Type B pancreatic cell (in vitro differentiated cells): ENCODE measurements at places on chromosomes 6 and 20. TPM values are rescaled to one million over a fixed set of nuclear protein-coding genes. Genes with fewer than 3 reads are reported as not detected.

DNA sequence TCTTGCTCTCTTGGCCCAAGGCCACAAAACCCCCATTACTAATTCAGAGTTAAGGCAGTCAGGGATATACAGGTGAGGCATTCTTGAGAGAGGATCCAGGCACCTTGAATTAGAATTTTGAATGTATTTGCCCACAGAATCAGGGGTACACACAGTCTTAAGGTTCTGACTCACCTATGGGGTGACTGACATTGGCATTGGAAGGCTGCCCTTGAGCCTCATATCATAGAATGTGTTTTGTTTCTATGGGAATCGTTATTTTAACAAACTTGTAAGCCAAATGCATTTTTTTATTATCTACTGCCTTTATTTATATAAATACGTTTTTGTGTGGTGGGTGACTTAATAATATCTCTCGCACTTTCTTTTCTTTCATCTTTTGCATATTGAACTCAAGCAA, 218.6 kb upstream of the CITED2 start:
- DNase-seq, result no peak

DNA sequence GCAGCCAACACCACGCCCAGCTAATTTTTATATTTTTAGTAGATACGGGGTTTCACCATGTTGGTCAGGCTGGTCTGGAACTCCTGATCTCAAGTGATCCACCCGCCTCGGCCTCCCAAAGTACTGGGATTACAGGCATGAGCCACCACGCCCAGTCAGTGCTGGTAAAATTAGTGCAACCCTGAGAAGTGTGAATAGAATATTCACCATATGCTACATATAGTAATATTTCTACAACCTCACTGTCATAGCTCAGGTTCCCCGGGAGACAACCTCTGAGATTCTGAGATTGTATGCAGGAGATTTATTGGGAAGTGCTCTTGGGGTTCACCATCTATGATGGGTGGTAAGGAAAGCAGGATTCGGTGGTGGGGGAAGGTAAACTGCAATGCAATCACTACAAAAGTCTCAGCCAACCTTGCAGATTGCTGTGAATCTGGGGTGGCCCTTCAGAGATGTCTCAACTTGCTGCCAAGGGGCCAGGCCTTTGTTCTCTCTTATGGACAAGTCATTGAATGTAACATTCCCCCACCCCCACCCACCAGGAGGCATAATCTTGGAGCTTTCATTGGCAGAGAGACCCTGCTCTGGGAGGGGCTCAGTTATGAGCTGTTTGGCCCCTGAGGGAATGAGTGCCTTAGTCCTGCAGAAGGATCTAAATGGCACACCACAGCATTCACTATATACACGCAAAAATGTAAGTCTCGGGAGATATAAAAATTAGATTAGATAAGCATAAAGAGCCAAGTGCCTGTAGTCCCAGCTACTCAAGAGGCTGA, 34.0 kb upstream of the SEC63 start:
- no peak for DNase-seq

- no peak for DNase-seq
Observed at GRCh38 chr6:82681119-82681714, 317.6 kb downstream of the TPBG start.

GRCh38 chr6:89974834-89975233, 80.6 kb downstream of the GJA10 start:
- no peak for DNase-seq

- DNase-seq, result no peak
Observed at GRCh38 chr6:18161431-18161830, 6.2 kb downstream of the KDM1B start.

- no peak for DNase-seq
Observed at GRCh38 chr6:46612645-46613044, 40.0 kb downstream of the CYP39A1 start.

DNA sequence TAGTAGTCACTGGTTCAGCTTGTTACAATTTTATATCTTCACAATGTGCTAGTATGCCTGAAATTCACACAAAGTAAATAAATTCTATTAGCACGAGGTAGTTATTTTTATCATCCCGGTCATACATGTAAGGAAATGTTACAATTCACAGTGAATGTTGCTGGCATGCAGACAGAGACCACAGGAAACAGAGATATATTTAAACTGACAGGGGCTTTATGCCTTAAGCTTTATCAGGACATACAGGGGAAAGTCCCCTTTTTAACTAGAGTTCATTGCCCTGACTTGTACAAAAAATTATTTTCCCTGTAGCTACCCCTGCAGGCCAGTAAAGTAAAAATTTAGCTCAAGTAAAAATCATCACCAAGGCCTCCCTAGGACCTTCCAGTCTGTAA, 712.0 kb upstream of the NRSN1 start:
- DNase-seq, result no peak

GRCh38 chr6:40854592-40854991, 184.4 kb downstream of the UNC5CL start:
- no peak for DNase-seq

DNA sequence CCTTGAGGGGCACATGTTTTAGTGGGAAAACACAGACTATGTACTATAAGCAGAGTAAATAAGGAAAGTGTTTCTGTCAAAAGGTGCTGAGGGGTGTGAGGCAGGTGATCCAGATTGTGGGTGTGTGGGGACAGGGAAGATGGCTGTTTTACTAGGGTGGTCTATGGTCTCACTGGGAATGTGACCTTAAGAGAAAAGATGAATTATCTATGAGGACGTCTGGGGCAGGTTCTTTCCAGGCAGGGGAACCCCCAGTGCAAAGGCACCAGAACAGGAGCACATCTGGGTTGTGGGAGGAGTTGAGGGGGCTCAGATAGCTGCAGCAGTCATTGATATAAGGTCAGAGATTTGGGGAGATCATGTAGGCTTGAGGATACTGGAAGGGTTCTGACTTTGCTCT, 18.2 kb upstream of the POLR1H start:
- DNase-seq, result no peak

- DNase-seq, result no peak
Observed at GRCh38 chr20:41329435-41330342, 10.9 kb upstream of the LPIN3 start.

- DNase-seq, result peak; percentile 78
Observed at GRCh38 chr20:21808863-21809664, 103.6 kb downstream of the PAX1 start.

DNA sequence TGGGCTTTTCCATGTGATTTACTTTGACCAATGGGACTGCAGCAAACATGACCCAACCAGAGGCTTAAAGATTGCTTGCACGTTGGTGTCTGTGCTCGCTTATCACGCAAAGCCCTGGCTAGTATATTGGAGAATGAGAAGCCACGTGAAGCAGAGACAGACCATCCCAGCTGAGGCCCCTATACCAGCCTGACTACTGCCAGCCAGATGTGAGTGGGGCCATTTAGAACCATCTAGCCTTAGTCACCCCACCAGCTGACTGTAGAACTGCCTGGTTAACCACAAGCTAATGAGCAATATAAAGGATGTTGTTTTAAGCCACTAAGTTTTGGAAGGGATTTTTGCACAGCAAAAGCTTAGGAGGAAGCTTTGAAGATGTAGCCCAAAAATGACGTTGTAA, 74.5 kb downstream of the MACROD2 start:
- no peak for DNase-seq

- DNase-seq, result no peak
Observed at GRCh38 chr20:50332491-50332980, 141.9 kb downstream of the CEBPB start.

DNA sequence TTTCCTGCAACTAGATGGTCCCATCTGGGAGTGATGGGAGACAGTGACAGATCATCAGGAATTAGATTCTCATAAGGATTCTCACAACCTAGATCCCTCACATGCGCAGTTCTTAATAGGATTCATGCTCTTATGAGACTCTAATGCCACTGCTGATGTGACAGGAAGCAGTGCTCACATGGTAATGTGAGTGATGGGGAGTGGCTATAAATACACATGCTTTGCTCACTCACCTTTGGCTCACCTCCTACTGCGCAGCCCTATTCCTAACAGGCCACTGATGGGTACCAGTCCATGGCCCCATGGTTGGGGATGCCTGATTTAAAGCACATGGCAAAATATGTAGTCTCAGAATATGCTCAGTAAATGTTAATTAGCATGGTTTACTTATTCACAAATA, 80.6 kb upstream of the MBOAT1 start:
- DNase-seq, result no peak

GRCh38 chr6:133814797-133815196, 74.1 kb upstream of the TCF21 start:
- no peak for DNase-seq

DNA sequence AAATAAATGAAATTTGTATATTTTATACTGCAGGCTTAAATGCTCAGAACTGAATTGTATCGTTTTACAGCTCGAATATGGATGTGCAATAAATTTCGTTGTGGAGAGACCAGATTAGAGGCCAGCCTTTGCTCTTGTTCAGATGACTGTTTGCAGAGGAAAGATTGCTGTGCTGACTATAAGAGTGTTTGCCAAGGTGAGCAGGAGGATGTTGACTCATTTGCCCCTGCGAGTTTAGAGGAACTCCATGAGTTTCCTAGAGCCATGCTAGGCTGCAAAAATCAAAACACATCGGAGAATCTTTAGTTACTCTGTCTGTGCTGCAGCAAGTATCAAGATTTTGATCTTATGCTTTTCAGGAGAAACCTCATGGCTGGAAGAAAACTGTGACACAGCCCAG, 15.4 kb downstream of the ENPP3 start:
- DNase-seq, result no peak

DNA sequence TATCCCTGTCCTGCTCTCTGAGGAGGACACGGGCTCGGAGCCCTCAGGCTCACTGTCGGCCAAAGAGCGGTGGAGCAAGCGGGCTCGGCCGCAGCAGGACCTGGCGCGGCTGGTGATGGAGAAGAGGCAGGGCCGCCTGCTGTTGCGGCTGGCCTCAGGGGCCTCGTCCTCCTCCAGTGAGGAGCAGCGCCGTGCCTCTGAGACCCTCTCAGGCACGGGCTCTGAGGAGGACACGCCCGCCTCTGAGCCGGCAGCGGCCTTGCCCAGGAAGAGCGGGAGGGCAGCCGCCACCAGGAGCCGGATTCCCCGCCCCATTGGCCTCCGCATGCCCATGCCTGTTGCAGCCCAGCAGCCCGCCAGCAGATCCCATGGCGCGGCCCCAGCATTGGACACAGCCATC, 14.2 kb upstream of the SLC22A7 start:
- no peak for DNase-seq

DNA sequence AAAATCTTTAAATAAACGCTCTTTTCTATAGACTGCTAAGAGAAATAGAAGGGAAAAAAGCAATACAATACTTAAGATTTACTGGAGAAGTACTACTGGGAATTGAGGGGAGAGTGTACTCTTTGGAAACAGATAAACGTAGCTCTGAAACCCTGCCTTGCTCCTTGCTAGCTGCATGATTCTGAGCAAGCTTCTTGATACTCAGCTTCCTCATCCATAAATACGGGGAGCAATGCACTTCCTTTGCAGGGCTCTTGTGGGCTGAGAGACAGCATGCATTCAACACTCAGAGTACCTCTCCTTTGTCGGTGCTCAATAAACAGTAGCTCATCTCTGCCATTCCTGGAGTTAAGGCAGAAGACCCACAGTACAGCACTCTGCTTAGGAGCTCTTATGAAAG, 159.7 kb downstream of the BTBD9 start:
- no peak for DNase-seq

DNA sequence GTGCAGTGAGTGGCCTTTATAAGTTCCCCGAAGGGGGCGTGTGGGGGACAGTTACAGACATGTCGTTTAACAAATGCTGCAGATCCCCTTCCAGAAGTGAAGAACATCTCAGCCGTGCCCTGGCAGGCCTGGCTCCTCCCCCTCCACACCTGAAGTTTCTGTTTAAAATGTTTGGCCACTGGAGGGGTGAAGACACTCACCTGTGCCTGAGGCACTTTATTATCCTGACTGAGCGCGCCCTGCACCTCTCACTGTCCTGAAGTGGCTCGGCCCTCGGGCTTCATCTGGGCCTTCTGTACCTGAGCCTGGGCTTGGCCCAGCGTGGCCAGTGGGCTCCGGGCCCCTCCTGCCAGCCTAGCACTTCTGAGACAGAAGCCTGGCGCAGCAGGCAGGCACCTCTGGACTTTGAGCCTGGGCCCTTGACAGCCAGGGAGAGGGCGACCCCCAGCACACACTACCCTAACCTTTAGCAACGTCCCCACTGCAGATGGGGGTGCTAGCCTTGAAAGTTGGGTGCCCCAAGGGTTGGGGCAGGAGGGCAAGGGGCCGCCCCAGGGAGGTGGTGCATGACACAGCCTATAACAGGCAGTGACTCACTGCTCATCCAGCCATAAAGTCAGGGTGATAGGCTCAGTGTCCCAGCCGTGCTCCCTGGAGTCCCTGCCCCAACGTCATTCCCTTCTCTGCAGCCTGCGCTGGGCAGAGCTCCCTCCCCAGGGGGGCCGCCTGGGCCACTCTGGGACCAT, 13.6 kb upstream of the GATA5 start:
- no peak for DNase-seq

GRCh38 chr20:11437611-11438380, 479.9 kb upstream of the BTBD3 start:
- DNase-seq, result no peak

GRCh38 chr6:36064770-36065396, 37.3 kb downstream of the MAPK14 start:
- DNase-seq, result no peak

DNA sequence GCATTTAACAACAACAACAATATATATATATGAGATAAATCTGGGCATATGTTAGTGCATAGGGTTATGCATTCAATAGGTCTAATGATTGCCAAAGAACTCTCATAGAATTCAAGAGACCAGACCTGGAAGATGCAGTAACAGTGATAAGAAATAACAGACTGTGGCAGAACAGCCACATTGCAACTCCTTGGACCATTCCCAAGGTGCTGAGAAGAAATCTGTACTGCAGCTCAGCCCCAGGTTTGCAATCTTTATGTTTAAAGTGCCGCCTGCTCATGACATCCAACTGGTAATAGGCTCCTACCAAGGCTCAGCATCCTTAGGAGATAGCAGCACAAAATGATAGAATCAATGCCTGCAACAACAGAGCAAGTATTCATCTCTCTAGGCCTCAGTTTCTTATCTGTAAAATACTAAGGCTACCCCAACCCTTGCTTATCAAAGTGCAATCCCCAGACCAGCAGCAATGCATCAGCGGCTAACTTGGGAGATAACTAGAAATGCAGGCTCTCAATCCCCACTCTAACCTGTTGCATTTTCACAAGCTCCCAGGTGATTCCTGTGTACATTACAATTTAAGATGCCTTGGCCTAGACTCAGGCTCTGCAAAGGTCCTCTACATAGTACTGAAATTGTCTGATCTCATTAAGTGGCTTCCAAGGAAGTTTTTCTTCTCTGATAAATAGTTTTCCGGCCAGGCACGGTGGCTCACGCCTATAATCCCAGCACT, 30.6 kb upstream of the PIM1 start:
- no peak for DNase-seq

DNA sequence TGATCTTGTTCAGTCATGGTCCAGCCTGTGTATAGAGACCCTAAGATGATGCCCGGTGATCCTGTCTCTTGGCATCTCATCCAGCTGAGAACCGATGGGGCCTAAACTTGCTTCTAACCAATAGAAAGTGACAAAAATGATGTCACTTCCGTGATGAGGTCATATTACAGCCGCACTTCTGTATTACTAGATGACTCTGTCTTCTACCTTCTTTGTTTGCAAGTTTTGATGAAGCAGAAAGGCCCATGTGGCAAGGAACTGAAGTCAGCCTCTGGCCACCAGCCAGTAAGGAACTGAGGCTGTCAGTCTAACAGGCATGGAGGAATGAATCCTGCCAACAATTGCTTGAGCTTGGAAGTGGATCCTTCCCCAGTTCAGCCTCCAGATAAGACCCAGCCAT, 32.8 kb upstream of the HLA-C start:
- no peak for DNase-seq

The ZHX3 gene
- total RNA-seq, result 10.2 and 16.3 TPM in 2 replicates

The NRSN1 gene
- total RNA-seq, result 0.17 TPM in 1 of 2 replicates, not detected in the other

The CASS4 gene
- total RNA-seq, result 0.38 and 0.56 TPM in 2 replicates

The NSFL1C gene
- 79.2 and 81.0 TPM in 2 replicates for total RNA-seq

The DDX27 gene
- 34.3 and 40.6 TPM in 2 replicates for total RNA-seq

The ADGB gene
- 0.31 TPM in 1 of 2 replicates, not detected in the other for total RNA-seq

The ACSS2 gene
- total RNA-seq, result 59.2 and 76.3 TPM in 2 replicates

The SPDEF gene
- total RNA-seq, result 0.62 and 1.6 TPM in 2 replicates
